NCI-H1417 treated with DMSO at 0.1 percent for 48 hours (cell line): ENCODE measurements at places on chromosomes 11 and 22.

GRCh38 chr11:112123129-112123528, 36.5 kb downstream of the SDHD start:
- DNase-seq = no peak

DNA sequence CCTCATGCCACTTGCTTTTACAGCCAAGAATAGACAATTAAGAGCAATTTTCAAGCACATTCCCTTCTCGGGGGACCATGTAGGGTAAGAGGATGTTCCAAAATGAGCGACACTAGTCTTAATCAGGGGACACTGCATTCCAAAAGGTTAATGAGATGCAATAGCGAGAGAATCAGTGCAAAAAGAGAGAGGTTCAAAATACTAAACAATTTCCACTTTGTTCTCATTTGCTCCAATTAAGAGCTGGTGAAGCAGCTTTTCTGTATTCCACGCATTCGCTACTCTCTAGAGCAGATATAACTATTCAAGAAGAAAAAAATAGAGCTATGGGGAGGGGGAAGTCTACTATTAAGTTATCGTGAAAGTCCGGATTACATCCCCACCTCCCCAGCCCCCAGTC, 811 bp downstream of the LRRC4C start:
- DNase-seq = no peak

- DNase-seq = no peak
These were observed 445 bp downstream of the SYTL2 start for GRCh38 chr11:85810521-85810870.

DNA sequence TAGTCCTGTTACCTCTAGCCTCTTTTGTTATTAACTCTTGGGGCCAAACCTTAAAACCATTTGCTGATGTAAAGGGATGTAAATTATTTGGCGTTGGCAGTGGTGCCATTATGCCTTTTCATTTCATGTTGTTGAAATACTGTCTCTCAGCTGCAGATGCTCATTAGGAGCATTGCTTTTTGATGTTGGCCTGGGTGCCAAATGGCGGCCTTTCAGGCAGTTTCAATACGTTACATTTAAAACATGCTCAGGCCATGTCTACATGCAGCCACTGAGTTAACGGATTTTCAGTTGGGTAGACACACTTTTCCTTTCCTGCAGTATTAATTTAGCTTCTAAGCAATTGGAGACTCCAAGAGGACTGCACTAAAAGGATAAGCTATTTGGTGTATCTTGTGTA, 5.3 kb downstream of the NCAM1 start:
- no peak for DNase-seq

DNA sequence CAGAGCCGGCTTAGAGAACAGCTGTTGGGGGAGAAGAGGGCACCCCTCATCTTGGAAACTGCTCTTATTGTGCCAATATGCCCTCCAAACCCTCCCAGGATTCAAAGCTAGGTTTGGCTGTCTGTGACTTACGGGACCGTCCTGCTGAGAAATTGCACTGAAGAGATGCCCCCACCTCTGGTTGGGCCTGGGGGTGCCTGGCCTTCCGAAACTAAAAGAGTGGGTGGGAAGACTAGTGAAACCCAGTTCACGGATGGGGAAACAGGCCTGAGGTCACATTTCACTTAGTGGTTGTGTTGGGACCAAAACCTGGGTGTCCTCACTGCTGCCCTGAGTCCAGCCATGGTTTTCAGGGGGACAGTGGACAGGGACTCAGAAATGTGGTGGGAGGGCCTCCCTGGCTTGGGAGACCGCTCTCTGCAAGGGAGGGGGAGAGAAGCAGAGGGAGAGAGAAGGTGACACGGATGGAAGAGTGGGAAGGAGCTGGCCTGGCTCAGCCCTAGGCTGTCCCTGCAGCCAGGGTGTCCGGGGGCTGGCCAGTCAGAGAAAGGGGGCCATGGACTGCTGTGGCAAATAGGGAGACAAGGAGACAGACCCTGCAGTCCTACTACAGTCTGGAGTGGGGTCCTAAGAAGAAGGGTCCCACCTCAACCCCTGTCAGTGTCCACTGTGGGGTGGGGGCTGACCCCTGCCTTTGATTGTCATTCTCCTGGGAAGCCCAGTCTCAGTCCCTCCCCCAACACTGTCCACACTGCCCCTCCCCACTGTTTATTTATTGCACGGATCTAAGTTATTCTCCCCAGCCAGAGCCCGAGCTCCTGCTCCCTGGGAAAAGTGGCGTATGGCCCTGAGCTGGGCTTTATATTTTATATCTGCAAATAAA, 13.6 kb downstream of the MAFF start:
- no peak for DNase-seq

DNA sequence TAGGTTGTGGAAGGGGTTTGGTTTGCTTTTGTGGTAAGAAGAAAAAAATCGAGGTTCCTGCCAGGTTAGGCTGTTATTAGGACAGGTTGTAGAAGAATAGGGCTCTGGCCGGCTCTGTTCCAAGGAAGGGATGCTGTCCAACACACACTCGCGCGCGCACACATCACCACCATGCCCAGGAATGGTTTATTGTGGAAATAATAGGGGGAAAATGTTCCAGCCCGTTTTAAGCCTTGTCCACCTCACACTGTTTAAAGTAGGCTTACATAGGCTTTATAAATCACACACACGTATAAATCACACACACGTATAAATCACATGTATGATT, 1.2 kb upstream of the ARHGAP20 start:
- no peak for DNase-seq

DNA sequence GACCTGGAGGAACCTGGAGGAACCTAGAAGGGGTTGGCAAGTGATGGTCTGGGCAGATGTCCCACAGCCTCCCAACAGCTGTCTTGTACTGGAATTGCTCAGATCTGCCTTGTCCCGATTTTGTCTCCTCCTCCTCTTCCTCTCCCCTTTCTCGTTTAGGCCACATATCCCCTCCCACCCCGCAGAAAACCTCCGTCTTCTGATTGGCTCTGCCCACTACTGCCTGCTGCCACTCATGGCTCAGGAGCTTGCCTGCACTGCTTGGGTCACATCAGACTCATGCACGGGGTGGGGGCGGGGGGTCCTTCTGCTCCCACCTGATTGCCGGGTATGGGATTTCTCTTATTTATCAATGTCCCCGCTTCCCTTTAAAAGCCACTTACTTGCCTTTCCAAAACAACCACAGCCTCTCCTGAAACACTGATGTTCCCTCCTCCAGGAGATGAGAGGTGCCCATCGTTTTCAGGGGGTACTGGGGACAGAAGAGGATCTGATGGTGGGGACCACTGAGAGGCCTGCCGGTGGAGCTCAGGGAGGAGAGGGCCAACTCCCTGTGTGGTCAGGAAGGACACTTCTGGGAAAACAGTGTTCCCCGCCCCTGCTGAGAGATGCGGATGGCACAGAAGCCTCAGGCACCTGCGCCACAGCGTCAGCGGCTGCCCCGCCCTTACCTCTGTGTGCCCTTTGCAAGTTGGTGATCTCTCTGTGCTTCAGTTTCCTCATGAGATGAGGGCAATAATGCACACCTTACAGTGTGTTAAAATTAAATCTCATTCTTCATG, 14.7 kb downstream of the TOM1 start:
- no peak for DNase-seq

- no peak for DNase-seq
These were observed 695 bp downstream of the PEX26 start for GRCh38 chr22:18078329-18079041.

DNA sequence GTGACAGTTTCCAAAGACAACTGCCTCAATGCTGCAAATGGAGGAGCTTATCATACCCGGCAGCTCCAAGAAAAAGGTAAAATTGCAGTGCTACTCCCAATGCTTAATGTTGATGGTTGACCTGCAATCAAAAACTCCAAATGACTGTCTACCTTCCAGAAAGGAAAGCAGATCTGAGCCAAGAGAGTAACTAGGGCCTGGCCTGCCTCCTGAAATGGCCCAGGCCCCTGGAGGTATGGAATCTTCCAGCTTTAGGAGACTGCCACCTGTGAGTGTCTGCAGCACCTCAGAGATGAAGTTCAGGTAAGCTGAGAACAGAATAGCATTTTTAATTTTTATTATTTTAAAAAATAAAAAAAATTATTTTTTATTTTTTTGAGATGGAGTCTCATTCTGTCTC, 23.7 kb downstream of the EXPH5 start:
- no peak for DNase-seq

DNA sequence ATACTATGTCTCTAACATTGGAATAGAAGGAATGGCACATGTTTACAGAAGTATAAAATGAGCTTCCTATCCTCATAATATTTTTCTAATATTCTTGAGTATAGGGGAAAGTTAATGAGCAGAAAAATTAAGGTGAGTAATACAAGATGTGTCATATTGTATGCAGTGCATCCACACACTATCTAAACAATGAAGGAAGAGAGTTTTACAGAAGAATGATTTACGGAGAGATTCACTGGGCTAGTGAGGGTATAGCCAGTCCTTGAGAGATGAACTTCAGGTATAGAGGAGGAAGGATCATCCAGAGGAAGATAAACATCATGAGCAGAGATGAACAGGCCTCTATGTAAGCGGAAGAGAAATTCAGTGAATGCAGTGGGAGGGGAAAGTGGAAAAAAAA, 569.0 kb downstream of the CNTN5 start:
- no peak for DNase-seq

GRCh38 chr22:35544189-35544588, 3.6 kb downstream of the RASD2 start:
- DNase-seq = no peak

DNA sequence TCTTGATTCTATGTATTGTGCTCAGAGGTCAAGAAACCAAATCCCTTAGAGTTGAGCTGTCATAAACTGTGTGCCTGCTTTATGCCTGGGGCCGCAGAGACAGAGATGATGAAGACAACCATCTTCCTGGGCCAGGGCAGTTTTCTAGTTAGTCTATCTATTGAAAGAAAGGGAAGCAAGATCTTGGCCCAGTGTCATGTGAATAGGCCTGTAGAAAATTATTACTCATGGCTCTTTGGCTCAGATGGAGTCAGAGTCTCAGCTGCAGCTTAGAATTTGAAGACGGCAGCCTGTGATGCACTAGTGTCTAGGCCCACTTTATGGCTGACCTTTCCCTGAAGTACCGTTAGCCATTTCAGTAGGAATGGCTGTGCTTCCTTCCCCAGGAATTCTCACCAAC, 112.0 kb downstream of the DBX1 start:
- no peak for DNase-seq

GRCh38 chr22:20441631-20442484, 4.2 kb upstream of the SCARF2 start:
- no peak for DNase-seq

DNA sequence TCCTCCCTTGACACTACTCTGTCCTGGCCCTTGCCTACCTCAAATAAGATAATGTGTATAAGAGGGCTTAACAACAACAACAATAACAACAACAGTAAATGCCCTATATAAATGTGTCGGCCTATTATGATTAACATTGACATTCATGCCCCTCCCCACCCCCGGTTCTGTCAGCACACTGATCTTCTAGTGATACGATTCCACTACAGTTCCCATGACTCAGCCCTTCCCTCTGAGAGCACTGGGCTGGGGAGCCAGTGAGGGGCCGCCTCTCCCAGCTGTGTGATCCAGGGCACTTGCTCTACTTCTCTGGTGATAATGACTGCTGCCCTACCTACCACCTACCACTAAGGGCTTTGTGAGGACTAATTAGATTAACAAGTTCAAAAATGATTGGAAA, 92.2 kb upstream of the PHOX2A start:
- no peak for DNase-seq

DNA sequence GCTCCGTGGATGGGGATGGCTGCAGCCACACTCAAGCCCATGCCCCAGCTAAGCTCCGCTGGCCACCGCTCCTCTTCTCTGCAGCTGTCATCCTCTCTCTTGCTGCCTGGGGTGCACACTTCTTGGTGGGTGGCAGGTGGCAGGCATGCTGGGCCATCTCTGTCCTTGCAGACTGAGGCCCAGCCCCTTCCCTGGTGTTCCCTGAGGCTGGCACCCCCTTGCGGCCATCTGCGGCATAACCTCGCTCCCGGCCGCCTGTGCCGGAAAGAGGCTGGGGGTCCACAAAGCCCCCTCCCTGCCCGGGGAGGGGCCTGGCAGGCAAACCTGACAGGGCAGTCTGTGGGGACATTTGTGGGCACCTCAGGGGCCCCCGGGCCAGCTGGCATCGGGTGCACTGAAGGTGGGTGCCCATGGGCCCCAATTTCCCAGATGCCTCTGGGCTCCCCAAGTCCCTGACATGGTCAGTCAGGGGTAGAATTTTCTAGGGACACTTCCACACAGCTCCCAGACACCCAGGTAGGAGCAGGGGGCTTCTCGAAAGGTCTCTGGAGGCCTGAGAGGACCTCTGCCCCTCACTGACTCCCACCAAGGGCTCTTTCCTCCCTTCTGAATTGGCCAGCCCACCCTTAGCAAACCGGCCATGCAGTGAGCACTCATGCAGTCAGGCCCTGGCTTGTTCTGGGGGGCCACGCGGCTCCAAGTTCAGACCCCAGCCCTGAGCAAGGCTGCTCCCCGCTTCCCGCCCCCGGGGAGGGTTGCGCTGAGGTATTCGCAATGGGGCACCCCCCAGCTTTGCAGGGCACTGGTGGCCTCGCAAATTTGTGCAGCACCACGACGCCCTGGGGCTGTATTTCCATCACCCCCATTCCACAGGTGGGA, 23.5 kb upstream of the TH start:
- no peak for DNase-seq

DNA sequence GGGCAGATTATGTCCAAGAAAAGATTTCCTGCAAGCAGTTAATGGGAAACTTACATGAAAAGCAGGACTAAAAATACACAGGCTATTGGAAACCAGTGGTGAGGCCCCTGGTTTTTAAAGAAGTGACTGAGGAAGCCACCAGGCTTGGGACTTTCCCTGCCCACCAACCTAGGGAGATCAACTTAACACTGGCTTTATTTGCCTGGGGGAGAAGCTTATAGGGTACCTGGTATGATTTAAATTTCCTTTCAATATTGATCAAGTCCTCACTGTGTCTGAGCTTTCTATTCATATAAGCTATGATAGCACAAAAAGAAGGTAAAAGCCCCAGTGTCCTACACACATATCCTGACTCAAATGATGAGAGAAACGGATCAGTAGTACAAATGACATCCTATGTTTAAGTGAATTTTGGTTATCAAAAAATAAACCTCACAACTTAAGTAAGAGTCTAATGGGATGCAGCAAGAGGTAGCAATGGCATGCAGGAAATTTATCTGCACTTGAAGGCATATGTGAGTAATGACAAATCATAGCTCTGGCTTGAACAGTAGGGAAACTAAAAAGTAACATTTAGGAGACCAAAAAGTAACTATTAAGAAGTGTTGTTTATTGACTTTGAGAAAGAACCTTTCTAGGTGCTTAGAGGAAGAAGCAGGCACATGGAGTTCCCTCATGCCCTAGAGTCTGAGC, 85.3 kb downstream of the GAB2 start:
- DNase-seq = no peak

DNA sequence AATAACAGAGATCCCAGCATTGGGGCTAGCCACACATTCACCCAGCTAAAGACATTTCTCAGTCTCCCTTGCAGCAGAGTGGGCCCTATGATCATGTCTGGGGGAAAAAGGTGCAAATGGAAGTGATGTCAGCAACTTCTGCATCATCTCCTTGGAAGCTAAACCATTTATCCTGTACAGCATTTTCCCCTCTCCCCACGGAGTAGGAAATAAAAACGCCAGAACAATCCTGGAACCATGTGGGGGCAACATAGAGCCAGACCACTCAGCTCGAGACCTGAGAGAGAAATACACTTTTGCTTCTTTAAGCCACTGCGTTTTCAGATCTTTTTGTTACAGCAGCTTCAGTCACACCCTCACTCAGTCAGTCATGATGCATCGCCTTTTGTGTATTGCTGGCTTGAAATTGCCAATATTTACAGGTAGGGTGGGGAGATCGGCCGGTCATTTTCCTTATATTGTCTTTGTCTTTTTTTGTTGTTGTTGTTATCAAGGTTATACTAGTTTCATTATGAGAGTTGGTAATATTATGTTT, 9.1 kb upstream of the RAC2 start:
- DNase-seq = no peak
